Midbrain (tissue), 1 donor: ENCODE measurements at places on chromosomes 3 and 15.

DNA sequence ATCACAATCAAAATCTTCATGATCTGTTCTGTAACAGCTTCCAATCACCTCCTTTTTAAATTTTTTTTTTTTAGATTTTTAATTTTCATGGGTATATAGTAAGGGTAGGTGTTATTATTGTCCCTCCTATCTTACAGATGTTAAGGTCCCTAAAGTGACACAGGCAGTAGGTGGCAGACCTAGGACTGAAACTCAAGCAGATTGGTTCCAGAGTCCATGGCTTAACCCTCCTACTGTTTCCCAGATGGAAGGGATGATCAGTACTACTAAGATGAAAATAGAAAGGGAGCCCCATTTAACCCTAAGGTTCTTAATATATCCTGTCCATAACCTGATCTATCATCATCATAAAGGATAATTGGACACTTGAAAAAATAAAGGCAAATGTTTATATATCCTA, 57.1 kb downstream of the CHAC1 start:
- DNase-seq = no peak

GRCh38 chr3:68631850-68632545, 300.3 kb downstream of the TAFA4 start:
- no peak for DNase-seq

- DNase-seq = no peak
Observed at GRCh38 chr3:61117045-61117898, 134.0 kb downstream of the FHIT start.

GRCh38 chr15:53829471-53829870, 70.0 kb upstream of the WDR72 start:
- DNase-seq = no peak

GRCh38 chr3:46423588-46423987, 16.5 kb downstream of the CCRL2 start:
- DNase-seq = no peak

DNA sequence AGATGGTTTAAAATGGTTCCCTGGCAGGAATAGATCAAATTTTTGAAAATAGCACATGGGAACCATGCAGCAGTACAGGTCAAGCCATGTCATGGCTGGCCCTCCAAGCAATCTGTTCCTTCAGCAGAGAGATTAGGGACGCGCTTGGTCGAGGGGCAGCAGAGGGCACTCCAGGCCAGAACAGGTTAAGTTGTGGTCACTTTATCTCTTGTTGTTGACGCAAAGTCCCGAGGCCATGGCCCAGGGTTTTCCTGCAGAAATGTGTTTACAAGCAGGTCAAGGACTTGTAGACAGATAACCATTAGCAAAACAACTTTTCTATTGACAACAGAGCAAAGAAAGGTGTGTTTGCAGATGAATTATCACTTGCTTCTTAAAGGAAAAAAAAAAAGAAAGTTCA, 570.0 kb upstream of the NR2F2 start:
- no peak for DNase-seq

- no peak for DNase-seq
Observed at GRCh38 chr3:150521463-150521862, 24.8 kb downstream of the SERP1 start.

- DNase-seq = no peak
Observed at GRCh38 chr3:60770532-60770931, 480.7 kb downstream of the FHIT start.

- no peak for DNase-seq
Observed at GRCh38 chr3:178949896-178950295, 121.7 kb downstream of the ZMAT3 start.

DNA sequence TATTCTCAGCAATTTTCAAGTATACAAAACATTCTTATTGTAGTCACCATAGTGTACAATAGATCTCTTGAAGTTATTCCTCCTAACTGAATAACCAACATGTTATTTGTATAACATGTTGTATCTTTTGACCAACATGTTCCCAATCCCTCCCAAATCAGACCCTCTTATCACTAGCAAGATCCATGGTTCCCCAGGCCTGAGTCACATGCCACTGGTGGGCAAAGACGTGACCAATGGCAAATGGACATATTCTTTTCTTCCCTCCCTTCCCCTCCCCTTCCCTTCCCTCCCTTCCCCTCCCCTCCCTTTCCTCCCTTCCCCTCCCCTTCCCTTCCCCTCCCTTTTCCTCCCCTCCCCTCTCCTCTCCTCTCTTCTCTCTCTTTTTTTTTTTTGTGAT, 45.4 kb downstream of the AMOTL2 start:
- DNase-seq = no peak

- no peak for DNase-seq
Observed at GRCh38 chr3:14148041-14148985, 23.5 kb downstream of the TMEM43 start.
